GOT3 (cell line): ENCODE measurements at places on chromosomes 12 and 14.

GRCh38 chr12:100403446-100403845 lies 46.6 kb downstream of the SLC17A8 start:
- no peak for DNase-seq

DNA sequence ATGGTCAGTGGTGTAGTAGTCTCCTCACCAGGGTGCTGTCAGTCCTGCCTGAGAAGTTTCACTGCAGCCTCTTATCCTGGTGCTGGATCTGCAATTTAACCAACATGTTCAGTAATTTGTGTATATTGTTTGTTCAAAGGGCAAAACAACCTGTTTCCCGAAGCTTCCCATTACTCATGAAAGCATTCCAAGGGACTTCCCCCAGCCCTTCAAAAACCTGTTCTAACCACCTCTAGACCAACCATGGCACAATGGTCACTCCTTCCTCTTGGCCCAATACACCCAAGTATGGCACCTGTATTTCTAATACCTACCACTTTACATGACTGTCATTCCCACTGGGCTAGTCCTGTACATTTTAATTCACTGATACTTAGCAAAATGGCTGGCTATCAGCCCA lies 12.1 kb downstream of the CKAP4 start:
- DNase-seq = no peak

GRCh38 chr12:15525441-15525840 lies 203.1 kb downstream of the PTPRO start:
- no peak for DNase-seq

- no peak for DNase-seq
Measured at GRCh38 chr12:123748161-123748560, 13.9 kb upstream of the DNAH10 start.

GRCh38 chr14:22218728-22219127 lies 370.3 kb downstream of the DAD1 start:
- no peak for DNase-seq

- no peak for DNase-seq
Measured at GRCh38 chr12:123667771-123668170, 3.1 kb upstream of the TCTN2 start.

GRCh38 chr12:15423629-15424028 lies 101.3 kb downstream of the PTPRO start:
- DNase-seq = no peak
